ENCODE measurements at places on chromosomes 3 and 15.
A peak's percentile ranks its signal among the peaks of the same experiment; 100 is the strongest.

- DNase-seq, result peak; percentile 9
Observed at GRCh38 chr15:34318277-34319079, 19.1 kb downstream of the SLC12A6 start.

GRCh38 chr3:105843994-105844393 lies 24.8 kb downstream of the CBLB start:
- no peak for DNase-seq

DNA sequence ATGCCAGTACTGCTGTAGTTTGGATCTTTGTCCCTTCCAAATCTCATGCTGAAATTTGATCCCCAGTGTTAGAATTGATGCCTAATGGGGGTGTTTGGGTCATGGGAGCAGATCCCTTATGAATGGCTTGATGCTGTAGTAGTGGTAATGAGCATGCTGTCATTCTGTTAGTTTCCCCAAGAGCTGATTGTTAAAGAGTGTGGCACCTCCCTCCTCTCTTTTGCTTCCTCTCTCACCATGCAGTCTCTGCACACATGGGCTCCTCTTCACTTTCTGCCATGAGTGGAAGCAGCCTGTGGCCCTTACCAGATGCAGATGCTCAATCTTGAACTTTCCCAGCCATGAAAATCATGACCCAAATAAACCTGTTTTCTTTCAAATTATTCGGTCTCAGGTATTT lies 141.3 kb upstream of the DPPA4 start:
- no peak for DNase-seq

GRCh38 chr3:66396888-66397287 lies 103.9 kb downstream of the LRIG1 start:
- no peak for DNase-seq

DNA sequence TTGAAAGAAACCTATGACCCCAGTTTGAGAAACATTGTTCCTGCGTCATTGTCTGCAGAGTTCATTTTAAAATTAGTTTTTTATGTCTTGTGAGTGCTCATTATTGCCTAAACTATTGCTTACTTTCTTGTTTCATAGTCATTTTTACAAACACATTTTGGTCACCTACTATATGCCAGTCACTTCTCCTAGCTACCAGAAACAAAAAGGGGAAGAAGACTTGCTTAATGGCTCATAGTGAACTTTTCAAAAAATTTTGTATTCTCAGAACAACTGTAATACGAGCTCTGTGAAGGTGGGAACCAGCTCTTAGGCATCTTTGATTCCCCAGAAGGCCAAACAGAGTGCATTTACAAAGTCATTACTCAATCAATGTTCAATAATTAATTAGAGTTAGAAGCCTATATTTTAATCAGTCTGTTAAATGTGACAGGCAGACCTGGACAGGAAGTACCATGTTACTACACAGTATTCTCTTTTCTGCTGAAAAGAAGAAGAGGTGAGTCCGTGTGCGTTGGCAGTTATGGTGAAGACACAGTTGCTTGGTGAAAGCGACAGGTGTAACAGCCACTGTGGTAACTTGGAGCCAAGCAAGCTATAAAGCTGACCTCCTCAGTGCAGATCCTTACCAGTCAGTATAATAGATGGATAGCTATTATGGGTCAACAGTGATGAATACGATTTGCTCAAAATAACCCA lies 46.6 kb downstream of the DPPA2 start:
- no peak for DNase-seq

DNA sequence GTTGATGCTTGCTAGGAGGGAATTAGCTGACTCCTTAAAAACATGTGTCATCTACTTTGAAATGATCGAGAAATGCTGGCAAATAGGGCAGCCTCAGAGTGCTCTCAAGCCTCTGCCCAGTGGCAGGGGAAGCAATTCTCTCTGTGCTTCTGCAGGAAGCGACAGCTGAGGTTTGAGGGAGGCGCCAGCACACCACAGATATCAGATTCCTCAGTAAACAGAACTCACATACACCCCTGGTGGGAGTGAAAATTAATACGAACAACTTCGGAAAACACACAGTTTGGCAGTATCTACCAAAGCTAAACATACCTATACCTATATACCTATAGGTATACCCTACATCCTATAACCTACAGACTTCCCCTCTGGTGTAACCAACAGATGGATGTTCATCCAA lies 61.3 kb downstream of the NSMCE3 start:
- DNase-seq, result peak; percentile 33

DNA sequence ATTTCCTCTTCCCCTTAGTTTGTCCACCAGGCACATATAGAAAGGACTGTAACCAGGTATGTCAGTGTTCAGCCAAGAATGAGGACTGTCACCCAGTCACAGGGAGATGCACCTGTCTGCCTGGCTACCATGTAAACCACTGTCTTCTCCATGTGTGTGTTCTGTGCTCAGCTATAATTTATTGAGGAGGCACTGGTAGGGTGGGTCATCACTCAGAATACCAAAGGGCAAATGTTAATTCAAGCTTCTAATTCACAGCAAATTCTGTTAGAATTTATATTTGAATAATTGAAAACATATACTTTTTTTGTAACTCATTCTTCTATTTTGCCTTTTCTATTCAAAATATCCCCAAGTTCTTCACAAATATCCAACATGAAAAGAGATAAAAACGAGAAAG lies 780.4 kb downstream of the MECOM start:
- DNase-seq, result no peak

Data from M059J (cell line).